ENCODE measurements at places on chromosomes 4 and X.

- DNase-seq, result no peak
Observed at GRCh38 chrX:45912316-45912715, 632.9 kb downstream of the ZNF674 start.

GRCh38 chr4:95409127-95409526 is 139.6 kb downstream of the UNC5C start:
- DNase-seq, result peak; percentile 73

DNA sequence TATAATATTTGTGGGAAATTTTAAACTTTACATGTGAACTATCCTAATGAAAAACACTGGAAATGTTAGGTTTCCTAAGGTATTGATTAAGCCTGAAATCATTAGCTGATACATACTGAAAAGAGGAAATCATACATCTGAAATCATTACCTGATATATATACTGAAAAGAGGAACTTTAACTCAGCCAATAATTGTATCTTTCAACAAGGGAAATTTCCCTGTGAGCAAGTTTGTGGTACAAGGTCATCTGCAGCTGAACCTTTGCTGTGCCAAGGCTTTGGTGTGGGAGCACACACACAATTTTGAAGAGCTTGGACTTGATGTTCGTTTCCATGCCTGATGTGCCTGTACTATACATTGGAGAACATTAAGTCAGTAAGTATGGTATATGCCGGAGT is 131.9 kb upstream of the USP9X start:
- DNase-seq, result no peak

DNA sequence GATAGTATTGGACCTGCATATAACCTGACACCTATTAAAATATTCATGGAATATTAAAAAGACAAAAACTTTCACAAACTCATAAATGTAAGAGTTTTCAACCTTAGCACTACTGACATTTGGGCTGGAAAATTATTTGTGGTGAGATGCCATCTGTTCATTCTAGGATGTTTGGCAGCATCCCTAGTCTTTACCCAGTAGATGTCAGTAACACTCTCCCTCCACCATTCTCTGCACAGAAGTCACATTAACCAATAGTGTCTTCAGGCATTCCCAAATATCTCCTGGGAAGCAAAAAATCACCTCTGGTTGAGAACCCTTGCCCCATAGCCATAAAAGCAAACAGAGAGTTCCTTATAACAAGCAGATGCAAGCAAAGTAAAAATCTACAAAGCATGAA is 41.4 kb upstream of the NDST4 start:
- DNase-seq, result no peak

- DNase-seq, result peak; percentile 7
Observed at GRCh38 chrX:19121898-19122640, at the start of gene ADGRG2. Gene ADGRG2 (minus strand): TSS chrX:19122468. CDS start chrX:19068834, 53,634 bp downstream.

GRCh38 chr4:126777649-126778048 is 855.1 kb upstream of the INTU start:
- DNase-seq, result peak; percentile 83

DNA sequence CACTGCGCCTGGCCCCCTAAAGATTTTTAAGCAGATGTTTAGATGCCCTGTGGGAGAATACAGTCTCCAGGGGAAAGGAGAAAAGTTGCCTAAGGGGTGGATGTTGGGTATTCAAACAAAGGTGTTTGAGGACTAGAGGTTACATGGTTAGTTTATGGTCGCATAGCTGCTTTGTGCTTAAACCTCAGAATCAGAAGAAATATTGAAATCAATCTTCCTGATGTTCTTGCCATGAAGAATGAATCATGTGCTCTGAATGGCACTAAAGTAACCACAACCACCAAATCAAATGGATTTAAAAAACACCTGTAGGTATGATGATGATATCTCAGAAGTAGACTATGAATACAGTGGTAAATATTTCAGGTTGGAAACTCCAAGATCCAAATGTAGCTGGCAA is 42.7 kb upstream of the TEX13A start:
- DNase-seq, result no peak

DNA sequence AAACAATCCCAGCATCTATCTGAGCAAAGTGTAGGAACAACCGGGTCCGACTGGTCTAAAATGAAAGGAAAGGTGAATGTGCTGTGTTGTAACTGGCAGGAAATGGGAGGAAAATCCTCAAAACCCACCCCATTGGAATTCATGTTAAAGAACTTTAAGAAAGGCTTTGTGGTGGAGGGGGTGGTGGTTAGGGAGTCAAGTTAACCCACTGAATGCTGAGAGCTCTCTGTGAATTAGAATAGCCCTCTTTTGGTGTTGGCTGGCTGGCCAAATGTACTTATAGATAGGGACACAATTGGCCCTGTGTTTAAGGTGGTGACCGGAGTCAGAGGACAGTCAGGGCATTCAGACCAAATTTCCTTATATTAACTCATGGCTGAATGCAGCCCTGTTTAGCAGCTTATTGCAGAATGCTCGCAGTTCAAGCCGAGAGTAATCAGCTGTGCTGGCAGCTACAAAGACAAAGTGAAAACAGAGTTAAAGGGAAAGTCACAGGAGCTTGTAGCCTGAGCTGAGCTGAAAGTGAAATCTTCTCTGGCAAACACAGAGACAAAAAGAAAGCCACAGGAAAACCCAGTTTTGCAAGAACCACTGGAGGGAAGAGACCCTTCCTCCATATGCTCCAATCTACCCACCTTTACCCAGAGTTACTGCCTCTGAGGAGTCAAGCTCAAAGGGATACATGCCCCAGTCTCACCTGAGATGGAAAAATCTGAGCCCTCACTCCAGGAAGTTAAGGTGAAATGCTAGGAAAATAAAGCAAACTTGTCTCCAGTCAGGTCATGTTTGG is 38.5 kb upstream of the UGT2B7 start:
- no peak for DNase-seq

- DNase-seq, result no peak
Observed at GRCh38 chr4:100169491-100170485, 20.5 kb downstream of the DDIT4L start.

DNA sequence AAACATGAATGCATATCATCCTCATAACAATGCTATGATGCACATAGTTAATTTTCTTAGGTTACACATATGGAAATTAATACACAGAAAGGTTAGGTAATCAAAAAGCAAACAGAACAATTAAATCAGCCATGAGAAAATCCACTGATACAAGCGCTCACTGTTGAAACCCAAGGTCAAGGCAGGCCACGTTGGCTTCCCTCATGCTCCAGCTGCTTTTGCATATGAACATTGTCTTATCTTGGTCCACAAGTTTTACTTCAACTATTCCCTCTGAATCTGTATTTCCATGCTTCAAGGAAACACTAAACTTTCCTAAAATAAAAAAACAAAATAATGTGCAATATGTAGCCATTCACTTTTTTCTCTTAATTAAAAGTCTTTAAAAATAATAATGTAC is 34.5 kb upstream of the PLA2G12A start:
- DNase-seq, result no peak
